ENCODE measurements at places on chromosomes 1 and 21.

DNA sequence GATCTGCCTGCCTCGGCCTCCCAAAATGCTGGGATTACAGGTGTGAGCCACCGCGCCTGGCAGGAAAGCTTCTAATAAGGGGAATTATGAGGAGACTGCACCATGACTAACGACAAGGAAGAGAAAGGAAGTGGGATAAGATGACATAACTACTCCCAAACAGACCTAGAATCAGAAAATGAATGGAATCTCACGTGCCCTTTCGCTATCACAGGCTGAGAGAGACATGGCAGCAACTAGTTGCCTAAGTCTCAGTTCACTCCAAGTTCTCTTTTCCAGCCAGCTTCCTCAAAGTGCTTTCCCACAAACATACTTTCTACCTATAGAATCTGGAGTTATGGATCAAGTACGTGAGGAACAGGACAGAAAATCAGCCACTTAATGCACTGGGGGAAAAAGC lies 2.0 kb downstream of the PI4KB start:
- H3K27ac ChIP-seq, result peak overlapping the region; percentile 91
- DNase-seq, result no peak
- no peak overlapping the region for H3K4me3 ChIP-seq
- peaks cover 24% of the 10 kb centered on the region for H3K4me1 ChIP-seq
- peaks cover 15% of the 10 kb centered on the region for H3K36me3 ChIP-seq

GRCh38 chr1:93579891-93580290 lies 101.7 kb downstream of the BCAR3 start:
- H3K27me3 ChIP-seq, result no peaks in the 10 kb centered on the region
- no peaks in the 10 kb centered on the region for H3K36me3 ChIP-seq
- no peak for DNase-seq
- H3K27ac ChIP-seq, result no peak overlapping the region

DNA sequence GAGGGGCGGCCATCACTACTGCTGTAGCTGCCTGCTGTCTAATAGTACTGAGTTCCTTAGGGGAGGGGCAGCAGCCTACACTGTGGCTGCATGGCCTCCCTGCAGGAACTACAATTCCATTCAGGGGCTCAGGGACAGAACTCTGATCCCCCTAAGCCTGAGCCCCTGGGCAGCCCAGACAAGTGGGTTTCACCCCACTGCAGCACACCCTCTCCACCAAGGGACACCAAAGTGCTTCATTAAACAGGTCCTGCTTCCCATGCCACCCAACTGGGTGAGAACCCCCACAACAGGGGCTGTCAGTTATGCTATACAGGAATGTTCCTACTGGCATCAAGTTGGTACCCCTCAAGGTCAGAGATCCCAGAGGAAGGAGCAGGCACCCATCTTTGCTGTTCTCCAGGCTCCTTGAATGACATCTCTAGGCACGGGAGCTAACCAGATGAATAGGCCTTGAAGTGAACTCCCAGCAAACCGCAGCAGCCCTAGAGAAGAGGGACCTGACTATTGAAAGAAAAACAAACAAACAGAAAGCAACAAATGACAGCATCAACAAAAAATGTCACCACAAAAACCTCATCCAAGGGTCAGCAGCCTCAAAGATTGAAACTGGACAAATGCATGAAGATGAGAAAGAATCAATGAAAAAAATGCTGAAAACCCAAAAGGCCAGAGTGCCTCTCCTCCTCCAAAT lies 437.4 kb downstream of the NUF2 start:
- DNase-seq, result no peak
- H3K36me3 ChIP-seq, result peaks cover 32% of the 10 kb centered on the region
- H3K4me3 ChIP-seq, result no peak overlapping the region
- no peak overlapping the region for H3K27ac ChIP-seq
- H3K27me3 ChIP-seq, result no peaks in the 10 kb centered on the region
- H3K4me1 ChIP-seq, result no peaks in the 10 kb centered on the region

GRCh38 chr1:93186667-93187066 lies 6.1 kb downstream of the CCDC18 start:
- H3K4me3 ChIP-seq, result no peak overlapping the region
- no peaks in the 10 kb centered on the region for H3K27me3 ChIP-seq
- H3K27ac ChIP-seq, result no peak overlapping the region
- no peak for DNase-seq

GRCh38 chr1:77220687-77221463 lies 1.6 kb upstream of the PIGK start:
- H3K27me3 ChIP-seq, result no peaks in the 10 kb centered on the region
- no peak overlapping the region for H3K27ac ChIP-seq
- H3K4me1 ChIP-seq, result peaks cover 19% of the 10 kb centered on the region
- H3K4me3 ChIP-seq, result peak overlapping the region; percentile 53
- no peak for DNase-seq
- H3K36me3 ChIP-seq, result peaks cover 20% of the 10 kb centered on the region

- no peak for DNase-seq
- H3K4me1 ChIP-seq, result no peaks in the 10 kb centered on the region
- H3K4me3 ChIP-seq, result no peak overlapping the region
- H3K27ac ChIP-seq, result no peak overlapping the region
- H3K27me3 ChIP-seq, result no peaks in the 10 kb centered on the region
- H3K36me3 ChIP-seq, result no peaks in the 10 kb centered on the region
Measured at GRCh38 chr1:212457740-212458338, 25.1 kb downstream of the NENF start.

DNA sequence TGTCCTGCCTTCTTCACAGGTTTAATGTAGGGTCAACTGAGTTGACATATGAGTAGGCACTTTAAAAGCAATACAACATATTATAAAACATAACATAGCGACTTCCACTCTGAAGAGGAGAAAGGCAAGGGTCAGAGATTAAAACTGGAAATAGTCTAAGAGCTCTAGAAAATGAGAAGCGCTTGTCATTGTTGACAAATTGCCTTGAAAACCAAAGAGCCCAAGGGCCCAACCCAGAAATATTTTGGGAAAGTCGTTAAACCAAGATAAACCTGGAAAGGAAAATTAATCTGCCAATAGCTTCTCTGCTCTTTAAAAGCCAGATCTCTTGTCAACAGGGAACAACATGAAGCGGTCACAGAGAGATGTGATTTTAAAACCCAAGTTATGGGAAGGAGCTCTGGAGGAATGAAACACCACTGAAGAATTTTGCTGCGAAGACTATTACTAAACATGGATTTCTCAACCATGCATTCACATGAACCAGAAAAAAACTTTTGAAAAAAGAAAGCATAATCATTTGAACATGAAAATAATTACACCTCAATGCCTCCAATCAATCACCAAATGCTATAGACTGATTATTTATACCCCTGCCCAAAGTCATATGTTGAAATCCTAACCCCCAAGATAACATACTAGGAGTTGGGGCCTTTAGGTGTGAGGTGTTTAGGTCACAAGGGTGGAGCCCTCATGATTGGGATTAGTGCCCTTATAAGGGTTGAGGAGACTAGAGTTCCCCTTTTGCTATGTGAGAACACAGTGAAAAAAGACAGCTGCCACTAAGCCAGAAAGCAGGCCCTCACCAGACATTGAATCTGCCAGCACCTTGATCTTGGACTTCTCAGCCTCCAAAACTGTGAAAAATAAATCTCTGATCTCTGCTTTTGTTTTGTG lies 33.0 kb upstream of the MTF1 start:
- H3K4me1 ChIP-seq, result no peaks in the 10 kb centered on the region
- H3K36me3 ChIP-seq, result peaks cover 7% of the 10 kb centered on the region
- H3K27ac ChIP-seq, result no peak overlapping the region
- DNase-seq, result no peak

GRCh38 chr1:111895469-111895868 lies 94.0 kb downstream of the KCND3 start:
- H3K36me3 ChIP-seq, result no peaks in the 10 kb centered on the region
- H3K27ac ChIP-seq, result no peak overlapping the region
- DNase-seq, result no peak
- H3K27me3 ChIP-seq, result peaks cover 27% of the 10 kb centered on the region
- H3K4me3 ChIP-seq, result no peak overlapping the region
- H3K4me1 ChIP-seq, result no peaks in the 10 kb centered on the region

GRCh38 chr1:220698607-220699016 lies 8.4 kb downstream of the C1orf115 start:
- H3K27ac ChIP-seq, result no peak overlapping the region
- peaks cover 2% of the 10 kb centered on the region for H3K4me1 ChIP-seq
- peaks cover under 1% of the 10 kb centered on the region for H3K27me3 ChIP-seq
- DNase-seq, result no peak

DNA sequence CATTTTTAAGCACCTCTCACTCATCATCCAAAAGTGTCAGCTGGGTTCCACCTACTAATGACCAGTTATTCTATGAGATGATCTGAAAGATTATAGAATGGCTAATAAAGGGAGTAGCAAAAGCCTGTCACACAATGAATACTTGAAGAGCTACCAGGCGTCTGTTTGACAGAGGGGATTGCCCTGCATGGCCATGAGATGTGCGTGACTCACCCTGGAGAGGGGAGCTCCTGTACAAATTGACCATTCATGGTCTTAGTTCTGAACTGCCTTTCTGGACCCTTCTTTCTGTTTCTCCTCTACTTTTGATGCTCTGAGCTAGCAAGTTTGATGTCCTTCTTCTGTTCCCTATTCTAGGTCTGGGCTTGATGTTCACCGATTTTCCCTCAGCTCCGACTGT lies 85.2 kb upstream of the ABCD3 start:
- no peaks in the 10 kb centered on the region for H3K27me3 ChIP-seq
- H3K27ac ChIP-seq, result peak overlapping the region; percentile 55
- H3K4me1 ChIP-seq, result peaks cover 53% of the 10 kb centered on the region
- H3K36me3 ChIP-seq, result no peaks in the 10 kb centered on the region
- no peak overlapping the region for H3K4me3 ChIP-seq

DNA sequence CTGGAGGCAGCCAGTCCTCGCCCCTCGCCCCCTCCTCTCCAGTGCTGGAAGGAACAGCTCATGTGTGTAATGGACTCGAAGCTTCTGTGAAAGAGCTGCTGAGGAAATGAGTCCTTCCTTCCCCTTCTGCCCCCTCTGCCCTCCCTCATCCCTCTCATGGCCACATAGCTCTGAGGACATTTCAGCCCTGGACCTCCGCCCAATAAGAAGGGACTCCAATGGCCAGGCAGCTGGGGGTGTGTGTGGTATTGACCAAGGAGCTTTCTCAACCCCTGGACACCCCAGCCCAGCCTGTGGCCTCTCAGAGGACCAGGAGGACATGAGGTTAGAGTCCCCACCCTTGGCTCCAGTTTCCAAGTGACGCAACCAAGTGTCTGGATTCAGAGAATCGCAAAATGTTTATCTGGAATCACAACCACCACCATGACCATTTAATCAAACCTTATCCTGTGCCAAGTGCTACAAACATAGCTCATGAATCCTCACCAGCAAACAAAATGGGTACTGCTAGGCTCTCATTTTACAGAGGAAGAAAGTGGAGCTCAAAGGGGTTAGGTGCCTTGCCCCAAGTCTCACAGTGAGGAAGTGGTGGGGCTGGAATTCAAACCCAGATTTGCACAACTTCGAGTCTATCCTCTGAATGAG lies 47.8 kb upstream of the ECE1 start:
- H3K27ac ChIP-seq, result peak overlapping the region; percentile 21
- H3K4me3 ChIP-seq, result no peak overlapping the region
- H3K36me3 ChIP-seq, result no peaks in the 10 kb centered on the region
- H3K27me3 ChIP-seq, result no peaks in the 10 kb centered on the region
- H3K4me1 ChIP-seq, result peaks cover 56% of the 10 kb centered on the region
- DNase-seq, result no peak

DNA sequence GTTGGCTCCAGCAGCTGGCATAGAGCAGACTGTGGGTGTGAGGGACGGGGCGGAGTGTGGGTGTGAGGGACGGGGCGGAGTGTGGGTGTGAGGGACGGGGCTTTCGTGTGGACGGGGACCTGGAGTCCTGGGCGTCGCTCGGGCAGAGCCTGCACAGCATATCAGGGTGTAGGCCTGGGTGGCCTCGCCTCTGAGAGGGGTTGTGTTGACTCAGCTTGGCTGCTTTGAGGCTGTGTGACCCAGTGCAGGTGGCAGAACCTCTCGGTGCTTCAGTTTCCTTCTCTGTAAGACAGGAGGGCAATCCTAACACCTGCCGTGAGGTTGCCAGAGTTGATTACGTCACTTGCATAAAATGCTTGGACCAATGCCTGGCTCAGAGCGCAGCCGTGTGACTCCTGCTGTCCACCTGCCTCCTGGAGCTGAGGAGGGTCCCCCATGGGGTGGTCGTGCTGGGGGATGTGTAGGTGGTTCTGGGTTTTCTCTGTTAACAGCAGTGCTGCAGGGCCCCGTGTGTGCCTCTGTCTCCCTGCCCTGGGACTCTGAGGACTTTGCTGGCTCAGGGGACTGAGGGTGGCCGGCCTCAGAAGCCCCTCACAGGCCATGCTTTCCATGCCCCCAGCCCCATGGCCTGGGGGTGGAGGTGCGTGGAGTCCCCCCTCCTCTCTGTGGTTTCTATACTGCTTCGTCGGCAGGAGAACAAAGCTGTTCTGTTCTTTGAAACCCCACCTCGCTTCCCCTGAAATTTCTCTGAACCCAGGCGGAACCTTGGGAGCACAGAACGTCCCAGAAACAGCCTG lies 15.4 kb downstream of the PDXK start:
- H3K4me3 ChIP-seq, result no peak overlapping the region
- peaks cover 3% of the 10 kb centered on the region for H3K36me3 ChIP-seq
- H3K27ac ChIP-seq, result no peak overlapping the region
- H3K27me3 ChIP-seq, result no peaks in the 10 kb centered on the region
- H3K4me1 ChIP-seq, result peaks cover 14% of the 10 kb centered on the region

DNA sequence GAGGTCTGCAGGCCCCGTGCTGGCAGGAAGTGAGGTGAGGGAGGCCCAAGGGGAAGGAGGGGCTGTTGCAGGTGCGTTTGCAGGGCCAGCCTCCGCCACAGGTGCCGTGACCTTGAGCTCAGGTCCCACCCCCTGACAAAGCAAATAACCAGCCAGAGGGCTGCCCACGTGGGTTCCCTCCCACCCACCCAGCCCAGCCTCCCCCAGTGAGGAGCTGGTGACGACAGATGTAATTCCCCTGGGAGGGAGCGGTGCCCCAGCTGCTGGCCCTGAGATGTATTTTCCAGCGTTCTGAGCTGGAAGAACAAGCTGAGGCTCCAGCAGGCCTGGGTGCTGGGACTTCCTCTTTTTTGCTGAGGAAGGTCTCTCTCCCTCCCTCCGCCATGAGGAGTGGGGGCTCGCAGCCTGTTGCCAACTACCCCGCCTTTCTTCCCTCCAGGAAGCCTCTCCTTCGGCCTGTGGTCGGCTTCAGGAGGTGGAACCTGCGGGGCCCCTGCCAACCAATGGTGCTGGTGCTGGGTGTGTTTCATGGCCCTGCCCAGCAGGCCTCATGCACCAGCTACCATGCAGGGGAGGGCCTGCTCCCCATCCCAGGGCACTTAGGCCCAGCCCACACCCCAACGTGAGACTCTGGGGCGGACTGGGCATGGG lies 153.2 kb downstream of the PRDM16 start:
- no peak for DNase-seq
- H3K27me3 ChIP-seq, result peaks cover 55% of the 10 kb centered on the region
- H3K4me3 ChIP-seq, result no peak overlapping the region
- H3K36me3 ChIP-seq, result no peaks in the 10 kb centered on the region
- no peak overlapping the region for H3K27ac ChIP-seq
- H3K4me1 ChIP-seq, result peaks cover 31% of the 10 kb centered on the region
